ENCODE measurements at places on chromosomes 7 and 10.

- DNase-seq = no peak
Measured at GRCh38 chr10:125605167-125605566, 77.8 kb downstream of the TEX36 start.

- DNase-seq = no peak
Measured at GRCh38 chr10:89343089-89343767, 15.4 kb downstream of the IFIT3 start.

DNA sequence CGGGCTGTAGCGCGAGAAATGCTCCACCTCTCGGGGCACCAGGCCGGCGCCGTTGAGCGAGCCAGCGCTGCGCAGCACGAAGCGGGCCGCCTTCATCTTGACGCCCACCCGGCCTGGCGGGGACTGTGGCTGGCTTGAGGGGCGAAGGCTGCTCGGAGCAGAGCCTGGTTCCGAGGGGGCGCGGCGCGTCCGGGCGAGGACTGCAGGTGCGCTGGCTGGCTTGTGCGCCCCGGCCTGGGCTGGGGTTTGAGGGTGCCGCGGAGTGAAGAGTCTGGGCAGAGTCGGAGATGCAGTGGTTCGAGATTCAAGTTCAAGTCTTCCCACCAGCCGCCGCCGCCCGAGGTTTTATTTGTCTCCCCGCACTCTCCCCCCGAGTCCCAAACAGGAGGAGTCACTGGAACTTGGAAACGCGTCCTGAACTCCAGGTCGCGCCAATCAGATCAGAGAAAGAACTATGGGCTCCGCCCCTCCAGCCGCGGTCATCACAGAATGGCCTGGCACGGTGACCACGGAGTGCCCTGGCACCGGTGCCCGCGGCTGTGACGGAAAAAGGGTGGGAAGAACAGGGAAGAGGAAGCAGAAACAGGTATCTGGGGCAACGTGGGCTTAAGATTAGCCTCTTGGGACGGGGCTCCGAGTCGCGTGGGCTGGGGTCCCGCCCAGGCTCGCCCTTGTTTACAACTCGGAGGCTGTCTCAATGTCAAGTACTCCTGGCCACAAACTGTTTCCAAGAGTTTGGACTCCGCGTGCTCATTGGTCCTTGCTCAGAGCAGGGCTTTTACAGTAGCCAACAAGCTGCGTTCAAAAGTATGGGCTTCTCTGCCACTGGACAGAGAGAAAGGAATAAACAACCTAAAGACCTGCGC is at the start of gene PDK4:
Gene PDK4, minus strand, starts transcription at position 319 of the 866 bp plus-strand sequence. Its CDS starts 223 bp downstream, at position 96.
- DNase-seq = peak; percentile 93

DNA sequence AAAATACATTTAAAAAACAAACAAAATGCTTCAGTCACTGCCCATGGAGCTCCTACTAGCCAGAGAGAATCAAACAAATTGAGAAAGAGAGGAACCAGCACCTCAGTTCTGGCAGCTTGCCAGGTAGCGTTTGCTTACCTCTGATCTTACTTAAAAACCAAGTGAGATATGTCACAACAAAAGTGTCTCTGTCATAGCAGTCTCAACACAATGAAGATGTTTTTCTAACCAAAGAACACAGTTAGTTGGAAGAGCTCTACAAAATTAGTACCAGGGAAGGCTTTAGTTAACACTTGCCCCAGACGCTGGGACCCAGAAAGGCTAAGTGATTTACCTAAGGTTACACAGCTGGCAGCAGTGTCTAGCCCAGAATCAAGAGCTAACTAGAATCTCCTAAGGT is 3.4 kb downstream of the DOCK4 start:
- DNase-seq = no peak

DNA sequence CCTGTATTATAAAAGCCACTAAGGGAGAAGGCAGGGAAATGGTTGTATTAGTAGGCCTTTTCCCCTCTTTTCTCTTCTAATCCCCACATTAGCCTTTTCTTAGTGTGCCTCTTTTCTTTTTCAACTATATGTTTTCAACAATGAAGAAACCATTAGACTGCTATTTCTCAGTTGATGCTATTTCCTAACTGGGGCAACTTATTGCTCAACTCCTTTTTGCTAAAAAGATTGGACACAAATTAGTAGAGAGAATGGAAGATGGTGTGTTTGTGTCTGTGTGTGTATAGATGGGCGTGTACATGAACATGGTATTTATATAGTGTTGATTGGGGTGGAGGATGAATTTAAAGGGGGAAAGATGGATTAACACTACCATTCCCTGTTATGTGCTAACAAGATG is 28.4 kb downstream of the TBC1D12 start:
- DNase-seq = no peak

DNA sequence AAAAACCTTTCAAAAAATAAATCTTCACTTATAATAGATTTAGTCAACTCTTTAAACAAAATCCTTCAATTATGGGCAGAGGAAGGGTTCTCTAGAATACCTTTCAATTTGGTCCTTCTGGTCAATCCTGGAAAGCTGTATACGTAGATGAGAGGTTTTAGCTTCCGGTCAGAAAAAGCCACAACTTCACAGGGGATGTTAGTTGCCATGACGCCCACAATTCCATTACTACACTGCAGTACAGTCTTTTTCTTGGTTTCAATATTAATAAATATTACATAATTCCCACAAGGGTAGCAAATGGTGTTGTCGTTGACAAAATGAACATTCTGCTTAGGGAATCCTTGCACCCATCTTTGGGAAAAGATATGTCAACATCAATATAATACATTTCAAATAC is 1.7 kb downstream of the CFAP43 start:
- DNase-seq = no peak

- DNase-seq = no peak
Measured at GRCh38 chr7:9192969-9193368, 759.6 kb downstream of the NXPH1 start.

- DNase-seq = no peak
Measured at GRCh38 chr10:86690657-86691084, 22.4 kb downstream of the LDB3 start.

GRCh38 chr10:132054564-132054963 is 11.2 kb upstream of the JAKMIP3 start:
- no peak for DNase-seq

GRCh38 chr10:93576888-93577287 is 10.4 kb downstream of the FFAR4 start:
- no peak for DNase-seq

DNA sequence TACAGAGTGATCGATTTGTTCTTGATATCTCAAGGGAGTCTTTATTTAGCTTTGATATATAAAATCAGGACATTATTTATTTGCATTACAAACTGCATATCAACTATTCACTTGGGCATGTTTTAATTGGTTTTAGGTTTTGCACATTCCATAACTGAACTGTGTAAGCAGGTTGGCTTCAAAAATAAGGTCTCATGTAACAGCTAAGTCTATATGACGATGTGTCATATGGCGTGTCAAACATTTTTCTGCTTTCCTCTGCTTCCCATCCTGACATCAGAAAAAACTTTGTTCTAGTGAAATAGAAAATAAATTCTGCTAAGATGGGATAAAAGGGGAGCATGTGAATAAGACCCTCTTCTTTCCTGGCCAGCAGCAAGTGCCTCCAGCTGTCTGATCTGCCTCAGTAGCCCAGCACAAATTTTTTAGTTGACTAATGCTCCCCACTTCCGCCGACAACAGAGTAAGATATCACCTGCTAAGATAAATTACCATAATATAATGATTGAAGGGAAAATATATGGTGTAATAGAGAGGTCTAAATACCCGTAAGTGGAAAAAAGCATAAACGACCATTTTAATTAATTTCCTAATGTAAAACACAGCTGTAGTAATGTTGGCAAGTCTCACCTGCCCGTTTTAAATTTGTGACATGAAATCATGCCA is 180.5 kb downstream of the TAX1BP1 start:
- no peak for DNase-seq

GRCh38 chr10:107477266-107477665 is 312.8 kb upstream of the SORCS1 start:
- DNase-seq = no peak

- DNase-seq = no peak
Measured at GRCh38 chr10:77236029-77236428, 401.6 kb downstream of the KCNMA1 start.

GRCh38 chr7:41702635-41703371 is at the start of gene INHBA:
TSS of gene INHBA (minus strand) at chr7:41703090. CDS start at chr7:41700374, 2,716 bp downstream.
- DNase-seq = no peak

- no peak for DNase-seq
Measured at GRCh38 chr7:130386876-130387275, 6.6 kb downstream of the CPA1 start.

GRCh38 chr10:101545898-101546297 is 42.2 kb downstream of the POLL start:
- no peak for DNase-seq

- DNase-seq = no peak
Measured at GRCh38 chr7:30752979-30753378, 1.0 kb downstream of the INMT start.
